ENCODE measurements at places on chromosomes 11 and 22. TPM values are rescaled to one million over a fixed set of nuclear protein-coding genes. Genes with fewer than 3 reads are reported as not detected.

DNA sequence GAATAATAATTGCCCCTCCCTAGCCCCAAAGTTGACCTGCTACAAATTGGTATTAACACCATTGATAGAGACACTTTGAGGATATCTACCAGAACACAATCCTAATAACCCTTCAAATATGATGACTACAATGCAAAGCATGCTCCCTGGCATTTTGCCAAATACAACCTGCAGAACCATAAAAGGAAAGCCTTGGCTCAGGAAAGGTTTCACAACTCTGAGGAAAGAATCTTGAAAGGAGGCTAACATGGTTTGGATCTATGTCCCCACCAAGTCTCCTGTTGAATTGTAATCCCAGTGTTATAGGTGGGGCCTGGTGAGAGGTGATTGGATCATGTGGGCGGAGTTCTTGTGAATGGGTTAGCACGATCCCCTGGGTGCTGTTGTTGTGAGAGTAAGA lies 140.4 kb upstream of the ARHGAP42 start:
- no peak for DNase-seq

- no peak for DNase-seq
Measured at GRCh38 chr22:20024225-20024624, 3.3 kb downstream of the TANGO2 start.

DNA sequence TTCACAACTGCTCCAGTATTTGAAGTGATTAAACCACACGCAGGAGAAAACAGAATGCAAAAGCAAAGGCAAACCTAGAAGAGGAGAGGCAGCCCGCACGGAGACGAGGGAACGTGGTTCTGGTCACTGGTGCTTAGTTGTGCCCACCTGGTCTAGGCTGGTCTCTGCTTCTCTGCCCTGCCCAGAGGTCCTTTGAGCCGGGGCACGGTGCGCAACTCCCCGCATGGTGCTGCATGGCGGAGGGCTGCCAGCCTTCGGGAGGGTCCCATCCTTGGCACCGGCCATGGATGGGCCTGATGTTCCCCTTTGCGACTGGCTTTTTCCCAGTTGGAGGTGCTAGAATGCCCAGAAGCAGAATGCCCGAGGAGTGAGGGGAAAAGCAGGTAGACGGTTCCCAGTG lies 46.1 kb downstream of the KCNC1 start:
- no peak for DNase-seq

DNA sequence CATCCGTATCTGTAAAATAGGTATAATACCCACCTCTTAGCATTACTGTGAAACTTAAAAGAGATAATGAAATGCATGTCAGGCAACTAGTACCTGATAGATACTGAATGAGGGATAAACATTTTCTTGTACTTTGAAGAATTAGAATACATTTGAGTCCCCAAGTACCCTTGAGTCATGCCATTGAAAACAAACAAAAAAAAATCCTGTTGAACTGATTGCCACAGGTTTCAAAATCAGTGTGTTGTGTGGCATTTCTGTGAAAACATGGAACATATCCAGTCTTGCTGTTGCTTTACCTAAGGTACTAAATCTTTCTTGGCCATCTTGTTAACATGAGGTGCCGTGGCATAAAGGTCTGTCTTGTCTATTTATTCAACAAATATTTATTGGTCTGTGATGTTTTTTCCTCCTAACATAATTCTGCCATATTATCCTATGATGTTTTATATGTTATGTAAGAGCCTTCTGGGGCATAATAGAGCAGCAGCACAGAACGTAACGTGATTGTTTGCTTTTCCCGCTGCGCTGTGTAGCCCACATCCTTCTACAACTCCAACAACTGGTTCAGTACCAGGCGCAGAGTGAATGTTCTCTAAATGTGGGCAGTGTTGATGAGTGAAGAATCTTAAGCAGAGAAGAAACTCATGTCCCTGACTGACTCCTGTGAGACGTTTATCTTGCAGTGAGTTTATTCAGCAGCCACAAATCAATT lies 79.3 kb upstream of the RAB1B start:
- DNase-seq: no peak

Gene SCUBE2
- 24.9 TPM for total RNA-seq

DNA sequence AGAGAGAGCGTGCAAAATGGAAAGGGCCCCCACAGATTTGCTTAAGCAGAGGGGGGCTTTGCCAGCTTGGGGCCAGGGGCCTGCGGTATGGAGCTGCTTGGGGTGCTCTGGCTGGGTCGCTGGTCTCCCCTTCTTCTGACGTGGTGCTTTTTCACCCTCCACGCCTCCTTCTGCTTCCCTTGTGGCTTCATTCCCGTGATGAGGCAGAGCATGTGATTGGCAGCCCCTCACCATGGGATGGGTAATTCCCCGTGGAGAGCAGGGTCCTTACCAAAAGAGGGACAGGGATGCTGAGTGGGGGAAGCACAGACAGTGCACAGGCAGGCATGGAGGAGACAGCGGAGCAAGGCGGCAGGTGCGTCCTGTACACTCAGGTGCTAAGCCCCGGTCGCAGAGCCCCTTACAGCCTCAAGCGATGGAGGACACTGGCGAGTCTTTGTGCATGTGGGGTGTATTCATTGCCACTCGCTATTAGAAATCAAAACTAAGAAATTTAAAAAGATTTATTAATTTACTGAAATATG lies 19.9 kb upstream of the GRAMD4 start:
- no peak for DNase-seq

GRCh38 chr11:35567737-35568465 lies 42.5 kb upstream of the PAMR1 start:
- DNase-seq: no peak

- no peak for DNase-seq
Measured at GRCh38 chr11:8948886-8949285, 6.1 kb upstream of the ASCL3 start.

- no peak for DNase-seq
Measured at GRCh38 chr11:95699631-95700470, 89.7 kb downstream of the FAM76B start.

Gene GGTLC2
- not detected for total RNA-seq

- DNase-seq: no peak
Measured at GRCh38 chr22:26648011-26648497, 9.3 kb upstream of the MIAT start.

- no peak for DNase-seq
Measured at GRCh38 chr11:86715611-86716010, 43.2 kb upstream of the ME3 start.

DNA sequence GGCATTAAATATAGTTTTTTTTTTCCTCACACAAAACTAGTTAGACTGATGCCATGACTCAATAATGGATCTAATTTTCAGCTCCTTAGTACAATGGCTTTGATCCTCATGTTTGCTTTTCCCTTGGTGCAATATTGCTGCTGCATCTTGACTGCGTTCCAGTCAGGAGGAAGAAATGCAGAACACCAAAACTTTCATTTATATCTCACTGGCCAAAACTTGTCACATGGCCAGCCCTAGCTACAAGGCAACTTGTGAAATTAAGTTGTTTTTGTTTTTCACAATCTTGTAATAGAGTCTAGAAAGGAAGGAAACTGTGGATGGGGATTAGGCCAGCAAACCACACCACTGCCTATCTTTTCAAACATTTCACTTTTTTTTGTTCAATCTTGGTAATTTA lies 36.7 kb downstream of the SMC1B start:
- no peak for DNase-seq

DNA sequence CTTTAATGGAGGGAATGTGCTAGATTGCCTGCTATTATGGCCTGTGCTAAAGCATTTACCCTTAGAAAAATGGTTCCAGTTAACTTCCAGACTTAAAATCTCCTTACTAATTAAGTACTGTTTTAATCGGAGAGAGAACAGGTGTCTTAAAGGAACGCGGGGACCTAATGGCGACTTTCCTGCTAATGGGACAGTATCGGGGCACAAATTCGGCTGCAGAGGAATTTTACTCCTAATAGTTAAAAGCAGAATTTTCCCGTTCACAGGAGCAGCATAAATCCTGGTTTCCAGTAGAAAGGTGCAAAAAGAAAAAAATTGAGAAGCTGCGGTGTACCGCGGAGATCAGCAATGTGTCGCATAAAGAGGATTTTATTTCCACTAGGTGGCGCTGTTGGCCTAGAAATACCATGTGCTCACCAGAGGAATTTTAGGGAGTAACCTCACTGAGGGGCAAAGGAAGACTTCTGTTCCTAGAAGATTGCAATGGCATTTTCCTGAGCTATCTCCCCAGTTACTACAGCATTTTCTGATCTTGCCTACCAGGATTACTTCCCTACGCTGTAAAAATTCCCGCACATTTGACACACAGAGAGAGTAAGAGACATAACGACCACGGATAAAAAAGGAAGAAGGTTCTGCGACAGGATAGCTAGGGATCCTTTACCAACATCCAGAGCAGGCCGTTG lies 44.5 kb downstream of the ZNF280B start:
- no peak for DNase-seq

Gene APOA4
- total RNA-seq: not detected

- DNase-seq: no peak
Measured at GRCh38 chr11:32462011-32462690, 26.8 kb upstream of the WT1 start.

GRCh38 chr22:27455526-27455925 lies 346.0 kb downstream of the MN1 start:
- DNase-seq: no peak

DNA sequence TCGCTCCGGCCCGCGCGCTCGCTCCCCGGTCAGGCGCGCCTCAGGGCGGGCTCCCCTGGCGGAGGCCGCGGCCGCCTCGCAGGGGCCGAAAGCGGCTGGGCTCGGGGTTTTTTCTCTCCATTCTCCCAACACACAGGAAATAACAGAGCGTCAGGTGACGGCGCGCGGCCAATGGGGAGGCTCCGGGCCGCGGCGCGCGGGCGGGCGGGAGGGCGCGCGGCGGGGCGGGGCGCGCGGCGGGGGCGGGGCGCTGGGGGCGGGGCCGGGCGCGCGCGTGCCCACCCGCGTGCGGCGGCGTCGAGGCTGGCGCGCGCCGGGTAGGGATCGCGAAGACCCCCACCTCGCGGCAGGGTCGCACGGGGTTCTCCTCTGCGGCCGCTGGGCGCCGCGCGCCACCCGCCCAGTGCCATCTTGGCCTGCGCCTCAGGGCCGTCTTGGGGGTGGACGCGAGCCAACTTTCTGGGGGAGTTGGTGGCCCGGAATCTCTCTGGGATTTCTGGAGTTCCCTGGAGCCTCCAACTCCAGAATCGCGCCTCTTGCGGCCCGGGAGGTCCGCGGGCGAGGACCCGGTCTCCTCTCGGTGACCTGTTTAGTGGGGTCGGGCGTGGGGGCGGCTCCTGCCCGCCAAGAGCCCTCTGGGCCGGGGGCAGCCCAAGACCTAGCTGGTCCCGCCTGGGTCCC lies at the start of gene TCF20:
Gene TCF20, minus strand, starts transcription at position 144 of the 681 bp plus-strand sequence. CDS start 55,348 bp downstream, outside the sequence.
- DNase-seq: peak; percentile 81

GRCh38 chr11:76462317-76462716 lies 17.5 kb downstream of the EMSY start:
- no peak for DNase-seq

DNA sequence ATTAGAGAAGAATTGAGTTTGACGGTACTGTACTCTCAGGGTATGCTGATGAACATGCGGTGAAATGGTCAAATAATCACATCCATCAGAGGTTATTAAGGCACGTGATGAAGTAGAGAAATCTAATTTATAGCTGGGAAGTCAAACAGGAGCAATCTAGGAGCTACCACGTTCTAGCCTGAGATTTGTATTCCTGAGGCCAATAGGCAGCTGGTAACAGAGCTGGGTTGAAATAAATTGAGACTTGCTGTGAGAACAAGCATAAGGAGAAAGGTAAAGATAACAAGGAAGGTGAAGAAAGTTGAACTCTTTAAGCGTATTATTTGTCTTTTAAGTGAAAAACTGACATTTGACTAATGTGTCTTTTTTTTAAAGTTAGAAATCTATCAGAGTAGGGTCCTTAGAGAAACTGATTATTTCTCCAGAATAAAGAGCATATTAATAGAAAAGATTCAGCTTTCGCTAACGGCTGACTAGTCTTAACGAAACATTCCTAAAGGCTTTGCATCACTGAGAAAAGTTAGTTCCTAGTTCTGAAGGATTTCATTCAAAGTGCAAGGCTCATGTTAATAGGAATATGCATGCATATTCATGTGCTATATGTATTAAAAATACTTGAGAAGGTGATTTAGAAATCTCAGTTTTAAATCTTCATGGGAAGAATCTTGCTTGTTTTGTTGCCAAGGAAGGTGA lies 5.2 kb upstream of the WEE1 start:
- DNase-seq: no peak

- no peak for DNase-seq
Measured at GRCh38 chr11:102110761-102111010, 439 bp downstream of the YAP1 start.

GRCh38 chr22:37228106-37229011 lies 15.7 kb downstream of the RAC2 start:
- no peak for DNase-seq

DNA sequence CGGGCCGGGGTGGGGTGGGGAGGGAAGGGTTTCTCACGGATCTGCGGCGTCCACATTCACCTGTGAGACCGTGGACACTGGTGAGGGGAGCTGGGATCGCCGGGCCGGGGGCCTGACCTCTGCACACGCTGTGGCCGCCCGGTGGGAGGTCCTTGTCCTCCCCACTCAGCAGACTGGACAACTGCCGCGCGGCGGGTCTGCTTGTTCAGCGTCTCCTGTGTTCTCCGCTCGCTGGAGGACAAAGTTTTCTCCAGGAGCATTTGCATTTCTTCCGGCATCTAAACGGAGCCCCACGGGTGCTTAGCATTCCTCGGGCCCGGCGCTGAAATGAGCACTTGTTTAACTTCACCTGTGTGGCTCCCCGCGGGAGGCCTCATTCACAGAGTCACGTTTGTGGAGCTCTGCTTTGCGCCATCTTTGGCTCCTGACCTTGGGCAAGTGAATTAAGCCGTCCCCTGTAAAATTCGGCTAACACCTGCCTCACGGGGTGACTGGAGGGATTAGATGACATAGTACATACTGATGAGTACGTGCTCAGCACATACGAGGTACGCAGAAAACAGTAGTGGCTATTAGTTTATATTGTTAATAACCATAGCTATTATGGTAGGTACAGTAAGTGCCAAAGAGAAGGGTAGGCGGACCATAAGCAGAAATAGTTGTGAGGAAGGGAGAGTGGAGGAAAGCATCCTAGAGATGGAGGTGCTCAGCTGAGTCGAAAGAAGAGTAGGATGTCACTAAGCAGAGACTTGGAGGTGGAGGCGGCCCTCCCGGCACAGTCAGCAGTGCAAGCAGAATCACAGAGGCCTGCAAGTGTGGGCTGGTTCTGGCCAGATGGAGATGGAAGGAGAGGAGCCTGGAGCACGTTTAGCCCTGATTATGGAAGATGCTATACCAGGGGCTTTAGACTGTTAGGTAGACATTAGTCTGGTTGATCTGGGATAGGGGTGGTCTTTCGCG lies 885 bp downstream of the TRMU start:
- DNase-seq: no peak

All from pancreas (tissue), 10 donors.